ENCODE measurements at places on chromosomes 3 and 15.

DNA sequence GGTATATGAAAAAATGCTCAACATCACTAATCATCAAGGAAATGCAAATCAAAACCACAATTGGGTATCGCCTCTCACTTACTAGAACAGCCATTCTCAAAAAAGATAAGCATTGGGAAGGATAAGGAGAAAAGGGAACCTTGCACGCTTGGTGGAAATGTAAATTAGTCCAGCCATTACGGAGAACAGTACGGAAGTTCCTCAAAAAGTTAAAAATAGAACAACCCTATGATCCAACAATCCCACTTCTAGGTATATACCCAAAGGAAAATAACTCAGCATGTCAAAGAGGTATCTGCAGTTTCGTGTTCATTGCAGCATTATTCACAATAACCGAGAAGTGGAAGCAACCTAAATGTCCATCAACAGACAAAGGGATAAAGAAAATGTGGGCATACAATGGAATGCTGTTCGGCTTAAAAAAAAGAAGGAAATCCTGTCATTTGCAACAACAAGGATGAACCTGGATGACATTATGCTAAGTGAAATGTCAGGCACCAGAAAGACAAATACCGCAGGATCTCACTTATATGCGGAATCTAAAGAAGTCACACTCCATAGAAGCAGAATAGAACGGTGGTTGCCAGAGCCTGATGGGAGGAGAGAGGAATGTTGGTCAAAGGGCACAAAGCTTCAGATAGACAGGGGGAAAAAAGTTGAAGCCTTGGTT lies 11.7 kb upstream of the CMTM7 start:
- DNase-seq, result no peak

- no peak for DNase-seq
These were observed 16.4 kb downstream of the NECTIN3 start for GRCh38 chr3:111087924-111088469.

DNA sequence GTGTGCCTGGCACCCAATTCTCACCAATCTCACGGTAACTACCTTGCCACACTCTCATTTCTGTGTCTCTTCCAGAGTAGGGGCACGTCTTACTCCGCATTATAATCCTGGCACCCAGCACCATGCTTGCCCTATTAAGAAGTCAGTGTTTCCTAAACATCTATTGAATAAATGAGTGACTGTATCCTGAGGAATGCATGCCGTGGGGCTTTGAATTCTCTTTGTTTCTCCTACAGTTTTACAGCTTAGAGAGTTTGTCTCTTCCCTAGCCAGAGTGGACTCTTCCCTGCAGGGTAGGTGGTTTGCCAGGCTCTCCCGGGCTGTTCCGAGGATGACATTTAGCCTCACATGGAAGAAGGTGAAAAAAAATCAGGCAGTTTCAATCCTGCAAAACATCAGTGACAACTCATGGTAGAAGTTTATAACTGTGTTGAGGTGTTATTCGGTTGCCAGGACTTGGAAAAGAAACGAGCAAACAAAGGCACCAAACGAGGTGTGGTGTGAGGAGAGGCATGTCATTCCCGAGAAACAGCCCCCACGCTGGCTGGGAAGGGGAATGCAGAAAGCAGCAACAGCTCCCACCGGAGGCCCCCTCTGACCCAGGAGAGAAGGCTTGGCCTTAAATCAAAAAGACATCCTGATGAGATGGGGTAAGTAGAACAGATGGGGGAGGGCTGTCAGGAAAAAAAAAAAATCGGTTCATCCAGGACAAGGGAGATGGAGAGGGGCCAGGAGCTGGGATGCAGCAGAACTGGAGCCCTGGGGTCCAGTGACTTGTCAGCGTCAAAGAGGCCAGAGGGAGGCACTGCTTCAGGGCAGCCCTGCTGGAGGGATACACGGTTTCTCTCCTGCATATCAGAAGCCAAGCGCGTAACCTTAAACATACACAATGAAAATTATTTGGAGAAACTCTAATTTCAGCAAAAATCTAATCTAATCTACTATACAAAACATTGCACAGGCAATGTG lies 168.4 kb upstream of the ARRDC4 start:
- DNase-seq, result no peak

- DNase-seq, result no peak
These were observed 31.6 kb downstream of the SLC22A14 start for GRCh38 chr3:38313695-38314094.

- DNase-seq, result no peak
These were observed 175.5 kb upstream of the CD96 start for GRCh38 chr3:111366515-111366914.

DNA sequence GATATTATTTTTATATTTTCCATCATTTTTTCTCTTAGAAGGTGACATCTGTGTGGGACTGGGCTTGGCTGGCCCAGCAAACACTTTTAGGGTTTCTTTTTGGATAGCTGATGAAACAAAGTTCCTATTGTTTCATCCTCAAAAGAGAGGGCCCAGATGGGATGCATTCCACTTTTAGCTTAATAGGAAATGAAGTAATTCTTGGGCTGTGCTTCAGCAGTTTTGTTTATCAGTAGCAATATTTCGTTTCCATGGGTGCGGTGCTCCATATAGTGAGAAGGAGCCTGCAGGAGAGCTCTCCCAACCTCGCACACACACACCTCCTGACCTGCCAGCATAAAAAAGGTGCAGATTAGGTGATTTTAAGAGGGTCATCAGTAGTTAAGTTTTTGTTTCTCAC lies 147.5 kb downstream of the AKAP13 start:
- peak; percentile 80 for DNase-seq

GRCh38 chr3:108227131-108227530 lies 4.9 kb upstream of the IFT57 start:
- no peak for DNase-seq

DNA sequence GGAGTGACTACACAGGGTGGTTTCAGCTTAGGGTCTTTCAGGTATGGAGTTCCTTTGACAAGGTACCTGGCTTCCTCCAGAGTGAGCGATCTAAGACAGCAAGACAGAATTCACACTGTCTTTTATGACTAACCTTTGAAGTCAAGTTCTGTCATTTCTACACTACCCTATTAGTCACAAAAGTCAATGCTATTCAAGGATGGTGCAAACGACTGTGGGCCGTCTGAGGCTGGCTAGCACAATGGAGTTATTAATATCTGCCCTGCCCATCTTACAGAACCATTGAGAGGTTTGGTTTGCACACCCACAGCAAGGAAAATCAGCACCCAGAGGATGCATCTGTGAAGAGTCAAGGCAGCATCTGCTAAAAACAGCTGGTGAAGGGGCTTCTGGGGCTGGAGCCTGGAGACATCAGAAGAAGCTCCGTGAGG lies 62.9 kb upstream of the XCR1 start:
- DNase-seq, result no peak

GRCh38 chr3:52844290-52844975 lies 9.6 kb upstream of the MUSTN1 start:
- no peak for DNase-seq

- DNase-seq, result no peak
These were observed 245.0 kb downstream of the SHOX2 start for GRCh38 chr3:157861076-157861765.

DNA sequence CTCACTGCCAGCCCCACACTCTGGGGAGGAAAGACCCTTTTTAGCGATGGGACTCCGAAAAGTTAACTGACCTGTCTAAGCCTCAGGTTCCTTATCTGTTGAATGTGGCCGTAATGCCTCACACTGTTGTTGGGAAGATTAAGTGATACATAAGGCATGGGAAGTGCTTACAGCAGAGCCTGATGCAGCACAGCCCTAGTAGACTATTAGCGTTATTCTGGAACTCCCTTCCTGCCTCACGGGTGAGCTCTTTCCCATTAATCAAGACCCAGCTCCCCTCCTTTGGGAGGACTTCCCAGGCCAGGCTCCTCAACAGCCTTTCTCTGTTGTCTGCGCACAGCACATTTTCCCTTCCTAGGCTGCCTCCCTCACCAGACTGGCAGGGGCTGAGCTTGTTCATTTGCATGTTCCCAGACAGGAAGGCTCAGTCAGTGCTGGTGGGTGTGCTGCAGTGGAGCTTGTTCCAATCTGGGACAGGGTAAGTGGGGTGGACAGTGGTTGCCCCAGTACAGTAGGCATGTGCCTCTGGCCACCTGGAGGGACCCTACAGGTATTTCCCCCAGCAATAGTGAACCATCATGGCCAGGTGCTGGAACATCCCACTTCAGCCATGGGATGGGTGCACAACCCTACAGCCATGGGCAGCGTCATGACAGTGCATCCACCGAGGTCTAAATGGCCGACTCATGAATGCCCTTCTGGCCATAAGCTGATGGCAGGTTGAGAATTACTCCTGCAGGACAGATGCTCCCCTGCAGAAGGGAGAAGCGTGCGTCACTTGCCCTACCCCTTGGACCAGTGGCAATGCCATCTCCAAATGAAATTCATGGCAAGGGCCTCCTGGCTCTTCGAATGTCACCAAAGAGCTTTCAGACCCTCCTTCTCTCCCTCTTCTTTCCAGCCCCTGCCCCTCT lies 5.8 kb upstream of the PSTPIP1 start:
- DNase-seq, result no peak

DNA sequence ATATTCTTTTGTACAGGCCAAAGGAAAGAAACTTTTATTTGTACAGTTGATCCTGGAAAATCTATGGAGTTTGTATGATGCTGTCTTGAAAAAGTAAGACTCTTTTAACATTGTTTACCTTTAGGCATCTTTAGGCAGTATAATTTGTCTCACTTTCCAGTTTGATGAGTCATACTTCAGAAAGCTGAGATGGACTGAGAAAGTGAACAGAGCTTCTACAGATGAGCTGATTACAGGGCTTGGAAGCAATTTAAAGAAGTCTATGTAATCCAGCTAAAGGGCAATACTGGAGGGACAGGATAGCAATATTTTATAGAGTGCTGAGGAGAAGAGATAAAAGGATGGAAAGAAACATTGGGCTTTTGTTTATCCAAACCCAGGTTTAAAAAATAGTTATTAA lies 123.5 kb upstream of the GOLGA6L4 start:
- peak; percentile 31 for DNase-seq

DNA sequence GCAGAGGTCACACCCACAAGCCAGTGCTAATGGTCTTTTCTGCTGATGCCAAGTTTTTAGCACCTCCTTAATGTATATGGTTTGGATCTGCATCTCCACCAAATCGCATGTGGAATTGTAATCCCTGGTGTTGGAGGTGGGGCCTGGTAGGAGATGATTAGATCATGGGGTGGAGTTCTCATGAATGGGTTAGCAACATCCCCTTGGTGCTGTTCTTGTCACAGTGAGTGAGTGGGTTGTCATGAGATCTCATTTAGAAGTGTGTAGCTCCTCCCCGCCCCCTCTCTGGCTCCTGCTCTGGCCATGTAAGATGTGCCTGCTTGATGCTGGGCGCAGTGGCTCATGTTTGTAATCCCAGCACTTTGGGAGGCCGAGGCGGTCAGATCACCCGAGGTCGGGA lies 37.3 kb upstream of the KLHL6 start:
- no peak for DNase-seq

DNA sequence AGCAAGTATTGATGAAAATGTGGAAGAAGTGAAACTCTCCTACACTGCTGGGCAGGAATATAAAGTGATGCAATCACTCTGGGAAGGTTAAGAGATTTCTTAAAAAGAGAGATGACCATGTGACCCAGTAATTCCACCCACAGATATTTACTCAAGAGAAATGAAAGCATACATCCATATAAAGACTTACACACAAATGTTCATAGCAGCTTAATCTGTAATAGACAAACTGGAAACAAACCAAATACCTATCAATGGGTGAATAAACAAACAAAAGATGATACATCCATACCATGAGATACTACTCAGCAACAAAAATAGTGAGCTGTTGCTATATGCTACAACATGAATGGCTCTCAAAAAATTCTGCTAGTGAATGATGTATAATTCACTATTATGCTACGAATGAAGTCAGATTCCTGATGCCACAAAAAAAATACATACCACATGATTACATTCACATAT lies 463.3 kb downstream of the MAGI1 start:
- peak; percentile 88 for DNase-seq

GRCh38 chr15:39180483-39180933 lies 400.4 kb upstream of the THBS1 start:
- DNase-seq, result peak; percentile 35

DNA sequence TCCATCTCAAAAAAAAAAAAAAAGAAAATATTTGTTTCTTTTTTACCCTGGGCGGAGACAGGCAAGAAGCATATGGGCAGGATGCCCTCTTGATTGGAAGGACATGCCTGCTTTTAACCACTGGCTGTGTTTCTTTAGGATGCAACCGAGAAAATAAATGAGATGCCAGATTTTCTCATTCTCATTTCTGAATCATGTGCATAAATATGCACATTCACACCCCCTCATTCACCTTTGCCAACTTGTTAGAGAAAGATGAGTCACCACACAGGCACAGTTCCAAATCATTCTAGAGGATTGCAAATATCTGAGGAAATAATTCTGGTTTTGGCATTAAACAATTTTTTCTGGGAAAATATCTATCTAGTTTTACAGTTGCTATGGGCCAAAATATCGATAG lies 3.3 kb downstream of the LIPH start:
- peak; percentile 98 for DNase-seq

DNA sequence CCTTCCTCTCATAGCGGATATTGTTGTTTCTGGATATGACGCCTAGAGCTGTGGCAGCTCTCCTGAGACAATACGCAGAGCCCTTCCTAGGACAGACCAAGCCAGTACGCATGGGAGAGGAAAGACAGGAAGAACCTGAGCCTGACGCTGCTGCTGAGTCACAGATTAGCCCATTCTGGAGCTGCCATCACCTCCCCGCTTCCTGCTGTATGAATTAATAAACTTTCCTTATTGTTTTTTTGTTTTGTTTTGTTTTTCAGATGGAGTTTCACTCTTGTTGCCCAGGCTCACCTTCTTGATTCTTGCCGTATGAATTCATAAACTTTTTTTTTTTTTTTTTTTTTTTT lies 67.0 kb downstream of the PPCDC start:
- no peak for DNase-seq

- peak; percentile 41 for DNase-seq
These were observed 38.7 kb downstream of the GUCA1C start for GRCh38 chr3:108914774-108915641.

- no peak for DNase-seq
These were observed 76.8 kb upstream of the ALDH1L1 start for GRCh38 chr3:126257174-126257573.

DNA sequence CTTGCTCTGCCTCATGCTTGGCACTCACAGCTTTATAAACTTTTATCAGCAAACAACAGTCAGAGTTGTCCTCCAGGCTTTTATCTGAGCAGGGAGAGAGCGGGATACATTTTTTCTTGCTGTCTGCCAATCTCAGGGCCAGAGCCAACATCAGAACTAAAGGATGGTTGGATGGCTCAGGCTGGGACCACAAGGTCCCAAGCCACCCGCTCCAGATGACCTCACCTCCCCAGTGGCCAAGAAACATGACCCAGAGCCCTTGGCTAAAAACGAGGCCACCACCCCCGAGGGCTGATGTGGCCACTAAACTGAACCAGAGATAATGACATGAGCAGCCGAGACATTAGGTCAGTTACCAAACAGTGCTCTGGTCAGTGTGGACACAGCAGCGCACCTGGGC lies 18.8 kb upstream of the SPATA12 start:
- no peak for DNase-seq

- DNase-seq, result no peak
These were observed 66.5 kb downstream of the MDFIC2 start for GRCh38 chr3:70245746-70246525.

GRCh38 chr3:9676785-9677184 lies 26.8 kb upstream of the CPNE9 start:
- DNase-seq, result no peak

- peak; percentile 73 for DNase-seq
These were observed 21.9 kb downstream of the TNK2 start for GRCh38 chr3:195886181-195887141.
